ENCODE measurements at places on chromosomes 3 and 15. TPM values are rescaled to one million over a fixed set of nuclear protein-coding genes. Genes with fewer than 3 reads are reported as not detected.

COX17 gene
- polyA plus RNA-seq = 67.3 TPM

CRABP1 gene
- not detected for polyA plus RNA-seq

SLC15A2 gene
- 0.20 TPM for polyA plus RNA-seq

PLXND1 gene
- 26.2 TPM for polyA plus RNA-seq

SQOR gene
- 31.1 TPM for polyA plus RNA-seq

FOXL2NB gene
- polyA plus RNA-seq = not detected

ITIH1 gene
- polyA plus RNA-seq = 1,193 TPM

SOX14 gene
- not detected for polyA plus RNA-seq

GOLGA8N gene
- polyA plus RNA-seq = 1.1 TPM

PCNP gene
- polyA plus RNA-seq = 34.7 TPM

MUC13 gene
- not detected for polyA plus RNA-seq

MRPS22 gene
- polyA plus RNA-seq = 48.0 TPM

DUOXA1 gene
- polyA plus RNA-seq = not detected

TM4SF18 gene
- 7.7 TPM for polyA plus RNA-seq

CCDC54 gene
- not detected for polyA plus RNA-seq

CLDN11 gene
- 2.2 TPM for polyA plus RNA-seq

GCSAM gene
- 0.27 TPM for polyA plus RNA-seq

NCK1 gene
- polyA plus RNA-seq = 22.2 TPM

GOLGA6L7 gene
- polyA plus RNA-seq = not detected

C3orf62 gene
- 1.3 TPM for polyA plus RNA-seq

ZNF80 gene
- not detected for polyA plus RNA-seq

HERC2 gene
- polyA plus RNA-seq = 14.6 TPM

UACA gene
- 12.5 TPM for polyA plus RNA-seq

HRG gene
- 315 TPM for polyA plus RNA-seq

BCL2A1 gene
- polyA plus RNA-seq = 0.71 TPM

ZMAT3 gene
- 1.9 TPM for polyA plus RNA-seq

GP5 gene
- polyA plus RNA-seq = 0.03 TPM

DPPA2 gene
- polyA plus RNA-seq = not detected

GOLGA6L9 gene
- polyA plus RNA-seq = 1.0 TPM

MAP1A gene
- 0.15 TPM for polyA plus RNA-seq

GOLGA8S gene
- 0.07 TPM for polyA plus RNA-seq

NEK11 gene
- polyA plus RNA-seq = 0.53 TPM

RETNLB gene
- polyA plus RNA-seq = not detected

SH3GL3 gene
- polyA plus RNA-seq = not detected

SLC6A11 gene
- 0.01 TPM for polyA plus RNA-seq

ZNF860 gene
- 0.10 TPM for polyA plus RNA-seq

CHST13 gene
- 28.3 TPM for polyA plus RNA-seq

TMEM40 gene
- not detected for polyA plus RNA-seq

IMPG2 gene
- not detected for polyA plus RNA-seq

GABRR3 gene
- not detected for polyA plus RNA-seq

ZKSCAN7 gene
- 1.1 TPM for polyA plus RNA-seq

NPAP1 gene
- polyA plus RNA-seq = not detected

RTP1 gene
- not detected for polyA plus RNA-seq

PAK2 gene
- 19.4 TPM for polyA plus RNA-seq

ANKRD63 gene
- polyA plus RNA-seq = not detected

P2RY14 gene
- 0.10 TPM for polyA plus RNA-seq

CSPG5 gene
- not detected for polyA plus RNA-seq

SLC30A4 gene
- polyA plus RNA-seq = 0.69 TPM

PLSCR1 gene
- polyA plus RNA-seq = 31.0 TPM

PLSCR4 gene
- 19.5 TPM for polyA plus RNA-seq

NKIRAS1 gene
- 5.6 TPM for polyA plus RNA-seq

A4GNT gene
- 0.07 TPM for polyA plus RNA-seq

RBM15B gene
- 7.9 TPM for polyA plus RNA-seq

LMAN1L gene
- polyA plus RNA-seq = not detected

SENP8 gene
- 0.74 TPM for polyA plus RNA-seq

GRAMD2A gene
- not detected for polyA plus RNA-seq

All from liver (tissue), 10 donors.